GM23338 (cell line): ENCODE measurements at places on chromosomes 1 and 21. TPM values are rescaled to one million over a fixed set of nuclear protein-coding genes. Genes with fewer than 3 reads are reported as not detected.

DNA sequence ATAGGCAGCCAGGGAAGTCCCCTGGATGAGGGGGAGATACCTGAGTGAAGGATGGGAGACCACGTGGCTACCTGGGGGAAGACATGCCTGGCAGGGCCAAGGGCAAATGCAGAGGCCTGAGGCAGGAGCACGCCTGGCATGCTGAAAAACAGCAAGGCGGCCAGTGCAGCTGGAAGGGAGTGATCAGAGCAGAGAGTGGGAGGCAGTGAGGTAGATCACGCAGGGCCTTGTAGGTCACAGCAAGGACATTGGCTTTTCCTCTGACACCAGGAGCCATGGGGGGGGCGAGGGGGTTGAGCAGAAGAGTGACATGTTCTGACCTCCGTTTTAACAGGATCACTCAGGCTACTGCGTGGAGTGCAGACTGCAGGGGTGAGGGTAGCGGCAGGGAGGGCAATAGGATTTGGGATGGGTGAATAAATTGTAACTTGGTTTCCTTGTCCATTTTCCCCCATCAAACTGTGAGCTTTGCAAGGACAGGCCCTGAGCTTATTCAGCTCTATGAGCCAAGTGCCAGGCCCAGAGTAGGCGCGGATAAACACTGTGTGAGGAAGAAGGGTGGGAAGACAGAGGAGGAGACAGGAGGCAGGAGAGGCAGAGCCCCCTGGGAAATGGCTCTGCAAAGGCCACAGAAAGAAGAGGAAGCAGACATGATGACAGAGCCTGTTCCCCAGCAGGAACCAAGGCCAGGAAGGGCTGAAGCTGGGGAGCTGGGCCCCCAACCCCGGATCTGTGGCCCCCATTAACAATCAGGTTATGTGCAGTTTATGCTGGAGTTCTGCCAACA, 16.6 kb downstream of the IFI6 start:
- no peaks in the 10 kb centered on the region for H3K36me3 ChIP-seq
- H3K27me3 ChIP-seq: peaks cover 8% of the 10 kb centered on the region; the same call in 1 of the 2 replicates
- H3K4me1 ChIP-seq: peaks cover 29% of the 10 kb centered on the region
- DNase-seq: peak; percentile 40
- H3K4me3 ChIP-seq: no peak overlapping the region

DNA sequence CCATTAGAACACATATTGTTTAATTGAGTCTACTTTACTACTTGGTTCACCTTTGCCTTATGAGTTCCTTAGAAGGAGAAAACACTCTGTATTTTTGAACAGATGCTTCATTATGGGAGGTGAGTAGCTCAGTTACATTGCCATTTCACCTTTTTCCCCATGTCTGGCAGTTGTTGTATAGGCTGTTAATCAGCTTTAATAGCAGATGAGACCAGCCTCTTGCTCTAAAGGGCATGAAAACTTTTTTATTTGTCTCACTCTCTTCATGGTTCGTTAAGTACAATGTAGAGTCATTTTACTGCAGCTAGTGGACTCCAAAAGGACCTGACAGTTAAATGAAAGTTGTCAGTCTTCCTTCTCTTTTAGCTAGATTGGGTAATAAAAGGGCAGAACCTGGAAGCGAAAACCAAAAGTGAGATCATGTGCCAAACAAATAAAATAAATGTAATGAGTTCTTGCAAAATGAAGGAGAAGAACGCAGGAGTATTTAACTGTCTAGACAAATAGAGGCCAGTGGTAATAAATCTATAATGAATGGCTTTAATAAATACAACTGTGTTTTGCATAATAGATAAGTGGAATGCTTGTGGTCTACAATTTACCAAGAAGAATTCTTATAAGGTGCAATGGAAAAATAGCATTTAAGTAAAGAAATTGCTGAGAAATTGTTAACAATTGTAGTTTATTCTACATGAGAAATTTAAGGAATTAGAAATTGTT, 180.0 kb upstream of the NEGR1 start:
- H3K4me1 ChIP-seq: no peaks in the 10 kb centered on the region
- no peak overlapping the region for H3K4me3 ChIP-seq
- DNase-seq: no peak

GRCh38 chr1:226809785-226810571, 60.4 kb upstream of the PSEN2 start:
- H3K4me1 ChIP-seq: no peaks in the 10 kb centered on the region
- H3K27me3 ChIP-seq: no peaks in the 10 kb centered on the region

DNA sequence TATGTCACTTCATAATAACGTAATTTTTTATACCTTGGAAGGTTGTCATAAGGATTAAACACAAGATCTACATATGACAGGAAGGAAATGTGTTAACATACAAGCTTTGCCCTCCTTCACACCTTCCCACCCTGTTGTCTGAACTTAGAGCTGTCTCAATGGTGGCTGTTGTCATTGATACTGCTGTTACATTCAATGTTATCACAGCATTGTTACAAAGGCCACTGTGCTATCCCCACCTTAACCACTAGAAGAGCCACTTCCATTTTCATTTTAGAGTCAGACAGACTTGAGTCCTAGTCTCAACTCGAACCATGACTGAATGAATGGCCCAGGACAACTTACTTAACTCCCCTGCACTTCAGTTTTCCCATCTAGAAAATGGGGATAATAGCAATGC, 31.2 kb downstream of the TAS1R2 start:
- no peaks in the 10 kb centered on the region for H3K36me3 ChIP-seq
- H3K27me3 ChIP-seq: no peaks in the 10 kb centered on the region
- H3K4me1 ChIP-seq: no peaks in the 10 kb centered on the region
- DNase-seq: no peak
- no peak overlapping the region for H3K4me3 ChIP-seq
- H3K27ac ChIP-seq: no peak overlapping the region

GRCh38 chr1:28601696-28602095, 9.6 kb downstream of the RAB42 start:
- peaks cover 3% of the 10 kb centered on the region; the same call in 1 of the 2 replicates for H3K4me1 ChIP-seq
- no peak overlapping the region; the same call in 1 of the 2 replicates for H3K27ac ChIP-seq
- DNase-seq: no peak
- no peaks in the 10 kb centered on the region for H3K27me3 ChIP-seq
- no peak overlapping the region for H3K4me3 ChIP-seq

- H3K27ac ChIP-seq: no peak overlapping the region
- H3K36me3 ChIP-seq: no peaks in the 10 kb centered on the region
- peak overlapping the region; percentile 87 for H3K4me3 ChIP-seq
- peak; percentile 14 for DNase-seq
- peaks cover 32% of the 10 kb centered on the region for H3K4me1 ChIP-seq
- peaks cover 32% of the 10 kb centered on the region for H3K27me3 ChIP-seq
These were observed 11.8 kb downstream of the NHLH2 start for GRCh38 chr1:115829023-115829674.

DNA sequence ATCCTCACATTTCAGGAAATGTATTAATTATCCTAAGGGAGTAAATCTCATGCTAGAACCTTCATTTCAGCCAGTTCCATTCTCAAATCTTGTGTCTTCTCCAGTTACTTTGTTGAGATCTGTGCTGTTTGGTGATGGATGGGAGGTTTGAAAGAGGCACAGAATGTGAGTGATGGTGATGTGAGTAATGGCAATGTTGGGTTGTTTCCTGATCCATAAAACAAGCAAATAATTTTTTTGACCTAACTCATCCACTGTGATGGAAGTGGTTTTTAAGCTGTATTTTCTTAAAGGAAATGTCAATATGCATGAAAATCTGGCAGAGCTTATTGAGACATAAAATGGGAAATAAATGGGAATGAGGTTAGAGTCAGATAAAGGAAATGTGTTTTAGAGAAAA, 214.7 kb downstream of the CHRM3 start:
- no peak overlapping the region for H3K27ac ChIP-seq
- no peak overlapping the region for H3K4me3 ChIP-seq
- no peak for DNase-seq

DNA sequence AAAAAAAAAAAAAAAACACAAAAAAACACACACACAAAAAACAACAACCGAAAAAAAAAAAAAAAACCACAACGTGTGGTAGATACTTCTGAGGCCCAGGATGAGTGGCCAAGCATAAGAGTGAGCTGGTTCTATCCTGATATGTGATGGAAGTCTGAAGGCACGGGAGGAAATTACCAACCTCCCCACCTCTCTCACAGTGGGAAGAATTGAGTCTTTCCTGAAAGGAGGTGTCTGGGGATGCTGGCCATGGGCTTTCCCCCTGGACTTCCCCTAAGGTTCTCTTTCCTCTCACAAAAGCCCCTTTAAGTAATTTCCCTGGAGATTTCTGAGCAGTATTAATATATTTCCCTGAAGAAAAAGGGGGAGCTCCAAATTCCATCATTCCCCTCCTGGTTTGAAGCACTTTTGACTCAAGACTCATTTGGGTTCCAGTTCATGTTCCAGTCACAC, 5.2 kb downstream of the TMCC2 start:
- H3K36me3 ChIP-seq: no peaks in the 10 kb centered on the region
- H3K27ac ChIP-seq: no peak overlapping the region
- DNase-seq: no peak
- peaks cover 11% of the 10 kb centered on the region for H3K4me1 ChIP-seq
- H3K4me3 ChIP-seq: no peak overlapping the region

DNA sequence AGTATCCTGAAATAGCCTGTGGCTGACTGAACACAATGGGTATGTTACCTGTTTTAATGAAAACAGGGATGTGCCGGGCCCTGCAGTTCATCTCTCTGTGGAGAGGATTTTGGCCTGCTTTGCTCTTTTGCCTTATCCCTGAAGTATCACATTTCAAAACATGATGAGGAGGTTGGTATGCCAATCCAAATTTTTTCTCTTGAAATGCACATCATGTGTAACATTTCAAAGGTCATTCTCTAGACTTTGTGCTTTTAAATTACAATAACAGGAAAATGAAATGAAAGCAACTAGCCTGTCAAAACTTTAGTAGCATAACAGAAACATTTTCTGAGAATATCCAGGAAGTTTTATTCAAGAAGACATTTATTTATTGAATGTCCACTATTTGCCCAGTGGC, 118.9 kb downstream of the SLC44A5 start:
- H3K36me3 ChIP-seq: no peaks in the 10 kb centered on the region
- no peak overlapping the region for H3K4me3 ChIP-seq
- no peak overlapping the region for H3K27ac ChIP-seq
- no peaks in the 10 kb centered on the region for H3K4me1 ChIP-seq
- no peaks in the 10 kb centered on the region for H3K27me3 ChIP-seq

DNA sequence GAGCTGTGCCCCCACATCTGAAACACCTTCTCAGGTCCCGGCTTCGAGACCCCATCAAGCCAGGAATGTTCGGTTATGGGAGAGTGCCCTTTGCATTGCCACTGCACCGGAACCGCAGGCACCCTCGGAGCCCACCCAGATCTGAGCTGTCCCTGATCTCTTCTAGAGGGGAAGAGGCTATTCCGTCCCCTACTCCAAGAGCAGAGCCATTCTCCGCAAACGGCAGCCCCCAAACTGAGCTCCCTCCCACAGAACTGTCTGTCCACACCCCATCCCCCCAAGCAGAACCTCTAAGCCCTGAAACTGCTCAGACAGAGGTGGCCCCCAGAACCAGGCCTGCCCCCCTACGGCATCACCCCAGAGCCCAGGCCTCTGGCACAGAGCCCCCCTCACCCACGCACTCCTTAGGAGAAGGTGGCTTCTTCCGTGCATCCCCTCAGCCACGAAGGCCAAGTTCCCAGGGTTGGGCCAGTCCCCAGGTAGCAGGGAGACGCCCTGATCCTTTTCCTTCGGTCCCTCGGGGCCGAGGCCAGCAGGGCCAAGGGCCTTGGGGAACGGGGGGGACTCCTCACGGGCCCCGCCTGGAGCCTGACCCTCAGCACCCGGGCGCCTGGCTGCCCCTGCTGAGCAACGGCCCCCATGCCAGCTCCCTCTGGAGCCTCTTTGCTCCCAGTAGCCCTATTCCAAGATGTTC, 4.3 kb downstream of the ADAMTSL4 start:
- no peak for DNase-seq
- peaks cover 15% of the 10 kb centered on the region; the same call in 1 of the 2 replicates for H3K4me1 ChIP-seq
- H3K4me3 ChIP-seq: no peak overlapping the region
- no peaks in the 10 kb centered on the region for H3K36me3 ChIP-seq
- no peak overlapping the region for H3K27ac ChIP-seq

DNA sequence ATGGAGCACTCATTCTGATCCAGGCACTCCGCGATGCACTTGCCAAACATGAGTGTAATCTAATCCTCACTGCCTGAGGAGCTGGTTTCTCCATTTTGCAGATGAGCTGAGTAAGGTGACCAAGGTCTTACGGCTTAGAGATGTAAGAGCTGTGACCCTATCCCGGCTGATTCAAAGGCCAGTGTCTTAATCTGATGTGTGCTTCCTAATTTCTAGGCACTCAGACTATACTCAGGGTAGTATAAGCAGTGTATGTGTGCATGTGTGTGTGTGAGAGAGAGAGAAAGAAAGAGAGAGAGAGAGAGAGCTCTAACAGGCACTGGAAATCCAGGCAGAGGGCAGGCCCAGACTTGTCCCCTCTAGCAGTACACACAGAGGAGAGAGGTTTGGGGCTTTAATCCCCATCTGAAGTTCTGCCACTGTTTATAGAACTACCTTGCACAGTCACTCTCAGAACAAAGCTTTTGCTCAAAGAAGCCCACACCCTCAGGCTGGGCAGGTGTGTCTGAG, 188.2 kb downstream of the ZBTB18 start:
- no peak overlapping the region for H3K4me3 ChIP-seq
- H3K27ac ChIP-seq: no peak overlapping the region
- H3K36me3 ChIP-seq: no peaks in the 10 kb centered on the region
- DNase-seq: no peak
- no peaks in the 10 kb centered on the region for H3K27me3 ChIP-seq
- H3K4me1 ChIP-seq: no peaks in the 10 kb centered on the region

DNA sequence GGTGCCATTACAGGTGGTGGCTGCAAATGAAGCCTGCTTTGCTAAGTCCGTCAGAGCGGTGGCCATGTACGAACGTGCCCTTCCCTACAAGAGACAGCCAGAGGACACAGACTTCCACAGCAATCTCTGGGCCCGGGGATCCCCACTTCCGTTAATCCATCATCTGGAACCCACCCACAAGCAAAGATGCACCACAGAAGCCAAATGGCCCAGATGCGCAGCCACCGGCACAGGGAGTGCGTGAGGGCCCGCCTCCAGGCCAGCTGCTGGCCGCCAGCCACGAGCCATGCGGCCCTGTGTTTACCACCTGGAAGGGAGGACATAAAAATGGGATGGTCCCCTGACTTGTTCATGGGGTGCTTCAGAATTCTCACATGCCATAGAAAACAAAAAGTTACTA, 22.1 kb downstream of the MRAP start:
- DNase-seq: no peak
- H3K27ac ChIP-seq: no peak overlapping the region
- H3K36me3 ChIP-seq: peaks cover 66% of the 10 kb centered on the region
- no peaks in the 10 kb centered on the region for H3K4me1 ChIP-seq
- H3K27me3 ChIP-seq: no peaks in the 10 kb centered on the region
- no peak overlapping the region for H3K4me3 ChIP-seq

Gene SELP
- total RNA-seq: not detected in 2 replicates

Gene NPHS2
- total RNA-seq: not detected in 2 replicates

Gene NPR1
- total RNA-seq: 8.5 and 9.0 TPM in 2 replicates

Gene SH3BGR
- total RNA-seq: 4.9 and 5.9 TPM in 2 replicates

Gene C21orf91
- total RNA-seq: 18.6 and 20.0 TPM in 2 replicates

Gene B3GALT5
- 31.7 and 37.5 TPM in 2 replicates for total RNA-seq

Gene ASB17
- not detected in 2 replicates for total RNA-seq

Gene SMAP2
- total RNA-seq: 2.5 and 4.8 TPM in 2 replicates

Gene IGFN1
- not detected in 2 replicates for total RNA-seq

Gene UFC1
- total RNA-seq: 41.4 and 57.5 TPM in 2 replicates

Gene KCNK1
- total RNA-seq: 11.8 and 12.7 TPM in 2 replicates

Gene ZCCHC17
- total RNA-seq: 40.1 and 43.7 TPM in 2 replicates
